G401 (cell line): ENCODE measurements at places on chromosomes 7 and 10. TPM values are rescaled to one million over a fixed set of nuclear protein-coding genes. Genes with fewer than 3 reads are reported as not detected.

The DNAJC30 gene
- total RNA-seq = 12.4 and 19.6 TPM in 2 replicates

The IKZF1 gene
- not detected in 2 replicates for total RNA-seq

The GPR146 gene
- 1.2 TPM in 1 of 2 replicates, not detected in the other for total RNA-seq

The DNAJC2 gene
- total RNA-seq = 19.1 and 32.4 TPM in 2 replicates

The MKI67 gene
- total RNA-seq = 9.2 and 13.8 TPM in 2 replicates

The CHRM2 gene
- total RNA-seq = under 0.01 and 0.06 TPM in 2 replicates

The ECHDC3 gene
- total RNA-seq = 0.78 and 0.86 TPM in 2 replicates

The NYAP1 gene
- total RNA-seq = 17.3 and 23.0 TPM in 2 replicates

The DLD gene
- 43.0 and 60.2 TPM in 2 replicates for total RNA-seq

The FGL2 gene
- total RNA-seq = not detected in 2 replicates

The HOXA2 gene
- not detected in 2 replicates for total RNA-seq

The NPFFR1 gene
- total RNA-seq = not detected in 2 replicates

The GIMAP1 gene
- total RNA-seq = not detected in 2 replicates

The ZNF727 gene
- not detected in 2 replicates for total RNA-seq

The GIMAP8 gene
- not detected in 2 replicates for total RNA-seq

The GRID2IP gene
- 0.44 TPM in 1 of 2 replicates, not detected in the other for total RNA-seq

The PNLIPRP3 gene
- not detected in 2 replicates for total RNA-seq

The UPK3B gene
- total RNA-seq = 20.1 and 24.1 TPM in 2 replicates

The OR9A2 gene
- total RNA-seq = not detected in 2 replicates

The HTR7 gene
- total RNA-seq = not detected in 2 replicates

The BMPER gene
- total RNA-seq = not detected in 2 replicates

The CFAP43 gene
- 0.58 and 4.6 TPM in 2 replicates for total RNA-seq

The PDZD8 gene
- 8.6 and 27.2 TPM in 2 replicates for total RNA-seq

The ADAM22 gene
- total RNA-seq = 3.9 and 5.5 TPM in 2 replicates

The C1QL3 gene
- not detected in 2 replicates for total RNA-seq

The RAMP3 gene
- not detected in 2 replicates for total RNA-seq
